ENCODE measurements at places on chromosomes 13 and 19.

- no peak for DNase-seq
Measured at GRCh38 chr19:55377356-55378131, 918 bp downstream of the TMEM190 start.

GRCh38 chr19:49570997-49571676, 9.2 kb downstream of the NOSIP start:
- no peak for DNase-seq

DNA sequence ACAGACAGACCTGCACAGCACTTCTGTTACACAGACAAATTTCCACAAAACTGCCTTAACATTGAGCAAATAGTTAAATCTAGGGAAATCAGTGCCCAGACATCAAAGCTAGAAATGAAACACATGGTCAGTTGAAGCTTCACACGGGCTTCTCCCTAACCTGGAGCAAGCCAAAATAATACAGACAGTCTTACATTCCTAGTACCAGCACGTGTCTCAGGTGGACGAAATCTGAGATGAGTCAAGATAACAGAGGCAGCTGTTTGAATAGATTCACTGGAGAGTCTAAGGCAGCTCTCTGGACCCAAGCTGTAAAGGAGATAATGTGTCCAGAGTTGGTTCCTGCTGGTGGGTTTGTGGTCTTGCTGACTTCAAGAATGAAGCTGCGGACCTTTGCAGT, 4.1 kb upstream of the ZNF699 start:
- no peak for DNase-seq

- DNase-seq = no peak
Measured at GRCh38 chr19:47549261-47549862, 23.6 kb downstream of the ZNF541 start.

GRCh38 chr13:113862931-113863523, 849 bp downstream of the GAS6 start:
- no peak for DNase-seq

DNA sequence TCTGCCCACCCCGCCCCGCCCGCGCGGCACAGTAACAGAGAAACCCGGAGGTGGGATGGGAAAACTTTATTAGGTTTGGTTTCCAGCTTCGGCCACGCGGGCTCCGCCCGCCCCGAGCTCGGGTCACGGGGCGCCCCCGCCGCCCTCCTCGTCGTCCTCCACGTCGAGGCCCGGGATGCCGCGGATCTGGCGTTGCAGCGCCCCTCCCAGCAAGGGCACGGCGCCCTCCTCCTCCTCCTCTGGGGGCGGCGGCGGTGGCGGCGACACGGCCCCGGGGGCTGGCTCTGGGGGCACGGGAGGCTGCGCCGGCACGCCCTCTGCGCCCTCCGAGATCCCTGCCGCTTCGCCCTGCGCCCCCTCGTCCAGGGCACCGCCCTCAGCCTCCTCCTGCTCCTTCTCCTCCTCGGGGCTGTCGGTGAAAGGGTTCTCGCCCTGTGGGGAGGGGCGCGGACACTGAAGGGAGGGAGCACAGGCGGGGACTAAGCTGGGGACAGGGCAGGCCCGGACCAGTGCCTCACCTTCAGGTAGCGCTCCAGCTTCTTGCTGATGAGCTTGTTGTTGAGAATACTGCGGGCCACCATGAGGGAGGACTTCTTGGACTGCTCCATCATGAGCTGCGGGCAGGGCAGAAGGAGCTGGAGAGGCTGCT, 536 bp upstream of the AKAP8 start:
- no peak for DNase-seq

DNA sequence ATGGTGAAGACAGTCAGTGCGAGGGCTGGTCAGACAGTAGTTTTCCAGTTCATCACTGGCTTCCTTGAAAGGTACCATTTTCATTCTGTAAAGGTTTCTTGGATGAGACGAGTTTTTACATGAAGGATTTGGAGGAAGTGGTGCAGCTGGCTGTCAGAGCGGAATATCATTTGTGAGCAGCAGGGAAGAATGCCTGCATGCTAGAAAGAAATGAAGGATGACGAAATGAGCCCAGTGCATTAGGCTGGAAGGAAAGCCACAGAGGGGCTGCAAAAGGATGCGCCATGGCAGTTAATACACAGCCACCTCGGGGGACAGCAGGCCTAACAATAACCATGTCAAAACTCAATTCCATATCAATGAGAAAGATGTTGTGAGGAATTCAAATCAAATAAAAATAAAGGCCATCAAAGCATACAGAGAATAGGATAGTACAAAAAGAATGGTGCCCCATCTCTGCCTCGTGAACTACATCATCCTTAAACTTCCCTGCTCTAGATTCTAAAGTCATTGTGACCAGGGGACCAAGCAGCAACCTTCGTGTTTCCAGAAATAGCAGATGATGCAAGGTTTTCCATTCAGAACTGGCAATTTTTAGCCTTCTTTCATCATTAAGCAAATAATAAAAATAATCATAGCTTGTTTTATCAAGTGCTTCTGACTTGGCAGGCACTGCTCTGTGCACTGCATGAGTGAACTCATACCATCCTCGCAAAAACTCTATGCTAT, 504.2 kb downstream of the RFC3 start:
- DNase-seq = no peak

DNA sequence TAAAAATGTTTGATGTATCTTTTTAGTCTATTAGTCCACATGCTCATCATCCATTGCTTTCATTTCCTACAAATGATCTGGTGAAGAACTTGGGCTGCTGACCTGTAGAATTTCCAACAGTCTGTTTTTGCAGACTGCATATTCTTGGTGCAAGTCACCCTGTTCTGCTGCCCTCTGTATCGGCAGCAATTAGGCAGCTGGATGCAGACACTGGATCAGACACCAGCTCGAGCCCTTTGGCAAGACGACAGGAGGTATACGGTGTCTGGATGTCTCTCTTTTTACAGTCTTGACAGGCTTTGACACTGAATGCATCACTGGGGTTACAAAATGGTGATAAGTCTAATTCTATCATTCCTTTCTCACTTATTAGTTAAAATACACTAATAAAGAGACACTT, 21.8 kb downstream of the MTRF1 start:
- DNase-seq = no peak

- DNase-seq = no peak
Measured at GRCh38 chr13:44207476-44207875, 166.1 kb upstream of the SERP2 start.

DNA sequence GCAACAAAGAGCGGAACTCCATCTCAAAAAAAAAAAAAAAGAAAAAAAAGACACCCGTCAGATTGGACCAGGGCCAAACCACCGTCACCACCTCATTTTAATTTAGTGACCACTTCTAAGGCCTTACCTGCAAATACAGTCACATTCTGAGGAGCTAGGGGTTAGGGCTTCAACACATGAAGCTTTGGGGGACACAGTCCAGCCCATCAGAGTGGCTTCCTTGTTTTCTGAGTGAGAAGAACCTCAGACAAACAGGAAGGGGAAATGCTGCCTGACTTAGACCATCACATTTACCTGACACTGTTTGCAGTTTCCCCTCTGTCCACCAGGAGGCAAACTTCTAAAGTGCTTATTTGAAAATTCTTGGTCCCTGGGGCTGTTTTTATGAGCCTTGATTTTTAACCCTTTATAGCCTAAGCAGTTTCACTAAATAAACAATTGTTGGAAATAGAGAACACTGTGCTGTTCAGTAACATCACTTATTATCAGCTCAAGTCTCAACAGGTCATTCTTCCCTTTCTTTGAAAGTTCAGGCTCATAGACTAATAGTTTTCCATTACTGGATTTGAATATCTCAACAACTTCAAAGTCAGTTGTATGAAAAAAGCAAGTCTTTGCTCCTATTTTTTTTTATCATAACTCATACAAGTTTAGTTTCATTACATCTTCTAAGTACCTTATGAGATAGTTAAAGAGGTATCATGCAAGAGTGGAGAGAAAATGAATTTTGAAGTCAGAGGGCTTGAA, 74.9 kb upstream of the WASF3 start:
- peak; percentile 33 for DNase-seq

- DNase-seq = peak; percentile 64
Measured at GRCh38 chr19:13099073-13099999, 3.3 kb downstream of the LYL1 start.

DNA sequence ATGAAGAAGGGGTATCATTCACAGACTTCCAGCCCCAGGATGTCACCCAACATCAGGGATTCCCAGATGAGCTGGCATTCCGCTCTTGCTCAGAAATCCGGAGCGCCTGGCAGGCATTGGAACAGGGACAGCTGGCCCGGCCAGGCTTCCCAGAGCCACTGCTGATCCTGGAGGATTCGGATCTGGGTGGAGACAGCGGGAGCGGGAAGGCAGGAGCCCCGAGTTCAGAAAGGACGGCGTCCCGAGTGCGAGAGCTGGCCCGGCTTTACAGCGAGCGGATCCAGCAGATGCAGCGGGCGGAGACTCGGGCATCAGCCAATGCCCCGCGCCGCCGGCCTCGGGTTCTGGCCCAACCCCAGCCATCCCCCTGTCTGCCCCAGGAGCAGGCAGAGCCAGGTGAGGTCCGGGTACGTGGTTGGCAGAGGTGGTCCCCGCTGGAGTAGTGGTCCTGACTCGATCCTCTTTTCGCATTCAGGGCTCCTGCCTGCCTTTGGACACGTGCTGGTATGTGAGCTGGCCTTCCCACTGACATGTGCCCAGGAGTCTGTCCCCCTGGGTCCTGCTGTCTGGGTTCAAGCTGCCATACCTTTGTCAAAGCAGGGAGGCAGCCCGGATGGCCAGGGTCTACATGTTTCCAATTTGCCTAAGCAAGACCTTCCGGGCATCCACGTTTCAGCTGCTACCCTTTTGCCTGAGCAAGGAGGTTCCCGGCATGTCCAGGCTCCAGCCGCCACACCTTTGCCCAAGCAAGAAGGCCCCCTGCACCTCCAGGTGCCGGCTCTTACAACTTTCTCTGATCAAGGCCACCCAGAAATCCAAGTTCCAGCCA, 11.0 kb downstream of the PLEKHG2 start:
- no peak for DNase-seq

DNA sequence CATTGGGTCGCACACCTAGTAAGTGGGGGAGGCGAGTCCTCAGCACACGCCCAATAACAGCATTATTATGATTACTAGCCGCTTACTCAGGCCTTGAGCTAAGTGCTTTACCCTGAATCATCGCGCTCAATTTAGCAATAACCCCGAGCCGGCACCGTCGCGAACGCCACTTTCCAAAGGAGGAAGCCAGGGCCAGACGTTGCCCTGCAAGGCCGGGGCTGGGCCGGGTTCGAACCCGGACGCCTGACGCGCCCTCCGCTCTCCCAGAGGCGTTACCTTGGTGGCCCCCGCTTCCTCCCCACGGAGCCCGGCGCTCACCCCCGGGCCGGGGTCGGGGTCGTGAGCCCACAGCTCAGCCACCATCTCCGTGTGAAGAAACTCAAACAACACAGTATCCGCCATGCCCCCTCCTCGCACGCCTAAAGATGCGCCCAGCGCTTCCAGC, at the start of gene TRAPPC6A:
TSS of gene TRAPPC6A (minus strand) at position 421 of the 445 bp plus-strand sequence. CDS start at position 402, 19 bp downstream.
- DNase-seq = no peak

DNA sequence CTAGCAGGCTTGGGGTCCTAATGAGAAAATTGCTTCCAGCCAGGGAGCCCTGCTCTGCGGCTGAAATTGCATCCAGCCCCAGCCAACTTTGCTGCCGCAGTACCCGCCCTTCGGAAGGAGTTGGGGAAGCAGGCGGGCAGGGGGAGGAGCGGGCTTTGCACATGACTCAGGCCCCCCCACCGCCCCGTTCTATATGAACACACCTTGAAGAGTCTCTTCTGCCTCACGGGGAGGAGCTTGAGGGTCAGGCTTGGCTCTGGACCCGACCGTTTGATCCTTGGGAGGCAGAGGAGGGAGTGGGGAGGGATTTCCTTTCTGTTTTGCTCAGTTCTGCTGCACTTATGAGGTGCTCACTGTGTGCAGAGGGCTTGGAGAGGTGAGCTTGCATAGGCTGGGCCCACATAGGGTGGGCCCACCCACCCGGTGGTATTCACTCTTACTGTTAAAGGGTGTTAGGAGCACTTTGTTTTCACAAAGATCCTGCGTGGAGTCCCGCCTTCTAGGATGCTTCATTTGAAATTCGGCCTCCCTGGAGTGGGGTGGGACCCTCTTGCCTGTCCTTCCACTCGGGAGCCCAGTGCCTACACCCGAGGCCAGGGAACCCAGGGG, 46.5 kb downstream of the LYL1 start:
- no peak for DNase-seq

GRCh38 chr19:5829567-5830310, 9.8 kb downstream of the FUT6 start:
- no peak for DNase-seq

DNA sequence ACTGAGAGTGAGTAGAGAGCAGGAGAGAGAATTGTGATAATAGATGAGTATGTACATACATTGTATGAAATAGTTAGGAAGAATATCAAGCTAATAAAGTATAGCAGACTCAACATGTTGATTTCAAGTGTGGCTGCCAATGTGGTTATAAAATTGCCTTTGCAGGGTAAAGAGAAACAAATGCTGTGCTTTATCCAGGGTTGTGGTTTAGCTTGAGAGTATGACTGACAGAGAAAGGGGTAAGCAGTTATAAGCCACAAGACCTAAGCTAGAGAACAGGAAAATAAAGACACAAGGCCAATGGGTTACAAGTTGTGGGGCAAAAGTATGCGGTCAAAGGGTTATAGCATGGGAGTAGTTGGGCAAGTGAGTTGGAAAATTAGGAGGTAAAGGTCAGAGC, 1217.5 kb downstream of the DIAPH3 start:
- no peak for DNase-seq

- DNase-seq = no peak
Measured at GRCh38 chr19:51224163-51224641, 678 bp upstream of the CD33 start.

- no peak for DNase-seq
Measured at GRCh38 chr13:37026771-37027170, 26.2 kb downstream of the EXOSC8 start.

DNA sequence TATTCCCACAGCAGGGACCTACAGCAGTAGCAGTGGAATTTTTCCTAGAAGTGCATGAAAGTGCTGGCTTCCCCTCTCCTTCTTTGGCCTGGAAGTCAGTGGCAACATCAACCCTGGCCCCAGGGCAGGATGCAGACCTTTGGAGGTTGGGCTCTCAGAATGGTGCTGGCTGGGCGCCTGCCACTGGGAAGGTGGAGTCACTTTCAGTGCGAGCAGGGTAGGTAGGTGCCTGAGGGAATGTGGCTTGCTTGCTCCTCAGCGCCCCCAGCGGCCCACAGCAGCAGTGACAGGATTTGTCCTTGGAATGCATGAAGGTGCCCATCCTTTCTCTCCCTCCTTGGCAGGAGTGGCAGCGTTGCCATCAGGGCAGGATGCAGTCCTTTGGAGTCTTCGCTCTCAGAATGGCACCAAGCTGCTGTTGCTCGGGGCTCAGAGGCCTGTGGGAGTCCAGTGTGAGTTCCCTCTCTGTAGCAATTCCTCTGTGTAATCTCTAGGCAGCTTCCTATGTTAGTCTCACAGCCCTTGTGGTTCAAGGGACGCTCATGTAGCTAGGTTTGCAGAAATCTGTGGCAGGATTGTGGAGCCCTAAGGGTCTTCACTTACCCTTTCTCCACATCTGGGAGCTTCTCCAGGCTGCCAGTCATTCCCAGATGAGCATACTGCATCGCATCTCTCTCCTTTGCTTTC, 354.4 kb upstream of the DACH1 start:
- DNase-seq = no peak

Measured in activated CD8-positive, alpha-beta memory T cell treated with anti-CD3 and anti-CD28 coated beads for 1 hour (primary cell).